T1000 (cell line): ENCODE measurements at places on chromosomes 3 and 15.

DNA sequence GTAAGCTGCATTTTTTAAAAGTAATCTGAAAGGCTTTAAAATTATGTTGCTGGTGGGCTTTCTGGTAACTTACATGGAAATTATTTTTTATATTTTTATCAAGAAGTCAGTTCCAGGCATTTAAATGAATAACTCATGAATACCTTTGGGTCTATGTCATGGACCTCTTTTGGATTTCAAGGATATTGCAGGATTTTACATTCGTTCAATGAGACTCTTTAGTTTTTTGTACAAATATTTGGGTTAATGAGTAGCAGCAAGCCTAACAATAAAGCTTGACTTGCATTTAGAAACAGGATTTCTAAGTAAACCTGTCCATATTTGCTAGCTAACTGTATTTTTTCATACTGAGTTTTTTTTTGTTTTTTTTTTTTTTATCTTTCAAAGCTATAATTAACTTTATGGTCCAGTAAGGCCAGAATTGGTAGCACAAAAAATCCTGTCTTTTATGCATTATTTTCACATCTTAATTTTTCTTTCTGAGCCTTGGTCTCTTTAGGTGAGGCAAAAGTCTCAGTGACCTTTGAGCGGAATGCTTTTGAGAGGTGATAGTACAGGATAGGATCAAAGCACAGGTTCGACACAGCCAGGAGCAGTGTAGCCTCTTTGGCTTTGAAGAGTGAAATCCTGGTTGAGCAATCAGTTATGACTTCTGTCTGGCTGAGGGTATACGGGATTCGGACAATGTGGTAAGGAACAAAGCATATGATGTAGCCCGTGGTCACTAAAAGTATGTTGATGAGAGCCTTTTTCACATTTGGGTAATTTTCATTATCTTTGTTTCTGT, 4.8 kb downstream of the GPR171 start:
- no peak for DNase-seq

DNA sequence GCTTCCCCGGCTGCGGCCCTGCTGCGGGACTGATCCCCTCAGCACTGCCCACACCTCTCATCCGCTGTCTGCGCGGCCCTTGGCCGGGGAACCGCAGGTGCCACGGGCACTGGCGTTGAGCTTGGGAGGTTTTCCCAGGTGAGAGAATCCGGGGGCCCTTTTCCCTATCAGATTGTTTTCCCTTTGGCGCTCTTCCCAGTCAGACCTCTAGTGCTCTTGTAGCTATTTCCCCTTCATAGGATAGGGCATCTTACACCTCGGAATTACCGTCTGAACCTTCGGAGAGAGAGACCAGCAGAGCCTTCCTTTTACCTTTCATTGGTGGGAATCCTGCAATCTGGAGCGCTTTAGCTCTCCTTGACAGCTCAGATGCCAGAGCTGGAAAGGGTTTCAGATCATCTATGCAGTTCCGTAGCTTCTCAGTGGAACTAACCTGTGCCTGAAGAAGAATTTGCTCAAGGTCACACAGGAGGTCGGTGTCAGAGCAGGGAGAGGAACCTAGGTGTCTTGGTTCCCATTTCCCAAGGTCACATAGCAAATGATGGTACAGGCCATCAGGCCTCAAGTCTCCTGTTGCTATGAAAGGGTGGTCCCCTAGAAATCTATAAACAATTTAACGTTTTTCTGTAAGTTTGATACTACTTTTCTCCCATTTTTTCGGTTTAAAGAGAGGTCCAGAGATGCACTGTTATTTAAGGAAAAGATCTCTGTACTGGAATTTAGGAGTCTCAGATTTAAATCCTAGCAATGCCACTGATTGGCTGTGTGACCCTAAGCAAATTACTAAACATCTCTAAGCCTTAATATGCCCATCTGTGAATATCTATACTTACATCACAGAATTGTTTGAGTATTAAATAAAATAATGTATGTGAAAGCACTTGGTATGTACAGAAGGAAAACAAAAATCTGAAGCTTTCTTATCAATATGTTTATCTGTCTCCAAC, 916 bp downstream of the IDH3A start:
- no peak for DNase-seq

- no peak for DNase-seq
Measured at GRCh38 chr3:128807186-128807830, 72.1 kb upstream of the ACAD9 start.

DNA sequence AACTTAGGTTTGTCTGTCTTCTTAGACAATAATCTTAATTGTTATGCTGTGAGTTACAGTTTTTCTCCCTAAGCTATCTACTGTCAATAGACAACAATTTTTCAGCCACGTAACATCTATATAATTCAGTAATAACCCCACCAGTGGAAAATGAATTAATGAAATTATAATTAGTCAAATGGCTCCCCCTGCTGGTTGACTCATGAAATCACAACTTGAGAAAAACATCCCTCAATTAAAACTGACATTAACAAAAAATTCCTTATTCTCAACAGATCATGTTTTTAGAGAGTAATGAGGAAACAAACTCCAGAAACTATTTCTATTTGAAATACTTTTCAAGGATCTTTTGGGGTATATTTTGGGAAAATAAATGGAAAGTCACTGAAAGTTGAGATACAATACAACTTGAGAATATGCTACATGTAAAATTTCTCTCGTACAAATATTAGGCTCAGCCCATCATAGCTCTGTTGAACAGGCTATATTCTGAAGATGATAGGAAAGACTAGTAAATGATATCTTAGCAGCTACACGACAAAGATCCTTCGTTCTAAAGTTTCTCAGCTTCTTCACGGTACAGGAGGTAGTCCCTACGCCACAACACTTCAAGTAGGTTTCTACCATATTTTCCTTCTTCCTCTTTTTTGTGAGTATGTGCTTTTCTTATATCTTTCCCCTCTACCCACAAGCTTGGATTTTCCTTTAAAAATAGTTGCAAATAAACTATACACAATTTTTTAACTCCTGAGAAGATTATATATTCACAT, 20.7 kb downstream of the PPP1R2 start:
- DNase-seq = no peak

DNA sequence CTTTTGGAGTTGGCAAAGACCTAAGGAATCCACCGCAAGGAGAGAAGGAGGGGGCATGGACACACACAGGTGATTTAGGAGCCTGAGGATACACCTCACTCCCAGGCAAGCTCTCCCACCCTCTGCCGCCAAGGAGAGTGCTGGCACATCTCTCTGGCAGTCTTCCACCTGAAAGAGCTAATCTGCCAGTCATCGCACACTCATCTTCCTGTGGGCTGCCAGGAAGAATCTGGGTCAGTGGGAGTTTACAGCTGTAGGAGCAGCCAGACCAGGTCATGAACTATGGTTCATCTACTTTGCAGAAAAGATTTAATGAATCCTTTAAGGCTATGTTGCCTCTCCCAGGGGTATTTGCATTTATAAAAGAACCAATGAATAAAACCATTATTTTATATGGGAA, 170.6 kb upstream of the TSC22D2 start:
- peak; percentile 37 for DNase-seq

- no peak for DNase-seq
Measured at GRCh38 chr3:190595179-190595795, 81.4 kb downstream of the IL1RAP start.

GRCh38 chr3:31988271-31988670, 6.7 kb downstream of the ZNF860 start:
- no peak for DNase-seq

GRCh38 chr3:55735976-55736375, 248.9 kb upstream of the WNT5A start:
- no peak for DNase-seq

DNA sequence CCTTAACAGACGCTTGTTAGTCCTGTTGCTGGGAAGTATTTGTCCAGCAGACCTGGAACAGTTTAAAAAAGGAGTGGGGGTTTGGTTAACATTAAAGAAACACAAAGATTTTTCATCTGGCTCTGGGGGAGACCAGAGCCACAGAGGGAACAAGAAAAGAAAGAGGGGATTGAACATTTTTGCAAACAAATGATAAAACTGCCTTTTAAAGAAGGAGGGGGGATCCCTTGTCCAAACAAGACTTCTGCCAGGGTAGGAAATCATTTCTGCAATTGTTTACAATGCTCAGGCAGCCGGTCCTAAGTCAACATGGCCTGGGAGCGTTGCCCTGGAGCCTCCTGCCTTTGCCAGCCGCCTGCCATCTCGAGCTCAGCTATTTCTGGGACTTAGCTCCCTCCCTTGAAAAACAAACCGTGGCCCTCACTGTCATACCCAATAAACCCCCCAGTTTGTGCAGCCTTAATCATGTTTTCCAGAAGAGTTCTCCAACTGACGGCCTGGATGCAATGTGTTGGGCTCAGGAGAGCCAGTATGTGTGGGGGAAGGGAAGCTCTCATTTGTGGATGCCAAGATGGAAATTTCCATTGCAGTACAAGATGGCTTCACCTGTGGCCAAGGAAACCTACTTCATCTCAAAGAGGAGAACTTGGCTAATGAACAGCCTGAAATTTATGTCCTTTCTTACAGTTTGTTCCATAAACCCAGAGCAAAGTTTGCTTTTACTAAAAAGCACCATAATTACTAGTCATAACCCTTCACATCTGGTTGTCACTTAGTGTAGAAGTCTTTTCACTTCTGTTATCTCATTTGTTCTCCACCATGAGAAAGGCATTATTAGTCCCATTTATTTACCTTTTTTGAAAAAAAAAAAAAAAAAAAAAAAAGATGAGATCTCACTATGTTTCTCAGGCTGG, 75.9 kb upstream of the RNU6-1 start:
- no peak for DNase-seq

DNA sequence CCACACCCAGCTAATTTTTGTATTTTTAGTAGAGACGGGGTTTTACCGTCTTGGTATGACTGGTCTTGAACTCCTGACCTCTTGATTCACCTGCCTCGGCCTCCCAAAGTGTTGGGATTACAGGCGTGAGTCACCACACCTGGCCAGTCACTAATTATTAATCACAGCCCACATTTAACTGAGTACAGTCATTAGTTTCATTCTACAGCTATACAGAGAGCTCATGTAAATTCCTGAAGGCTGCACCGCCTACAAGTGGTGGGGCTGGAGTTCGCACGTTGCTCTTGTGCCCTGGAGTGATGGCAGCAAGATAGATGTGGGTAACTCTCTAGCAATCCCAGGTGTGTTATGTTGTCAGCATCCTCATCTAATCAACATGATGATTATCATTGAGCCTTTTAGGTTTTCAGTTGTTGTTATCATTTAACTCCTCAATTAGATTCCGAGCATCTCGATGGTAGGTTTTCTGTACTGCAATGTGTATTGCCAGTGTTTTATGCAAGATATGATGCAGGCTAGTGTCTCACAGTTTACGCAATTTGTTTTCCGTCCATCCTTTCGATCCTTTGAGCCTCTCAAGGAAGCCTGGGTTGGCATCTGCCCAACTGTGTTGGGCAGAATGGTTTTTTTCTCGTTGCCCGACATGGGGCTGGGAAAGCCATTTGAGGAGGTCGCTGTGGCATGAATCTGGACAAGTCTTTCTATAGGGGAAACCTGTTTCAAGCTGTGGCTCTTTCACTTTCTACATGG, 216.3 kb downstream of the LPP start:
- DNase-seq = no peak

DNA sequence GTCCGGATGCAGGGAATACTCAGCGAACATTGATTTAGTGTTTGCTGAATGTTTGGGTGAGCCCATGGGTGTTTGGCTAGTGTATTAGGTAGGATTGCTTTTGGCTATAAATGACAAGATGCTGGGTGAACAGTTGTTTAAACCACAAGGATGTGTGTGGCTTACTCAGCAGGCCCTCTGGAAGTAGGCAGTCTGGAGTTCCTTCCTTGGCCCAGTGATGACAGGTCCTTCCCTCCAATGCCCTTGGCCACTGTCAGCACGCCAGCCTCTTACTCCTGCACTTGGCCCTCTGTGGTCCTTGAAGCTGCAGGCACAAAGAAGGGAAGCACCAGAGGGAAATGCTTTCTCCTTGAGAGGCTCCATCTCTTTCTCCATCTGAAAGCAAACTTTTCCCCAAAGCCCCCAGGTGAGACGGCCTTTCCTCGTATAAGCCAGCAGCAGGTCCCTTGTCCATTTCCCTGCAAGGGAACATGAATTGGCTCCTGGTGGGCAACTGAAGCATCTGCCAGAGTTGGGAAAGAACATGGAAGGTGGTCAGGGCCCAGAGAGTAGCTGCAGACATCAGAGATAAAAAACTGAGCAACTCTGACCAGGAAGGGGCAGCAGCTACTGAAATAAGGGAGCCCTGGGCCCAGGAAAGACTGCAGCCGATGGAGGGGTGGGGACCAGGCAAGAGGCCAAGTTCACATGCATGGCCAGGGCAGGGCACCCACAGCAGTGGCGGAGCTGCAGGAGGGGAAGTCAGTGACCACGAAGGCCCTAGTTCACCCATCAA, 105.0 kb downstream of the TPRA1 start:
- no peak for DNase-seq

- DNase-seq = no peak
Measured at GRCh38 chr3:181176601-181177000, 187.1 kb upstream of the DNAJC19 start.

GRCh38 chr3:51375136-51375535, 10.0 kb upstream of the MANF start:
- DNase-seq = no peak

DNA sequence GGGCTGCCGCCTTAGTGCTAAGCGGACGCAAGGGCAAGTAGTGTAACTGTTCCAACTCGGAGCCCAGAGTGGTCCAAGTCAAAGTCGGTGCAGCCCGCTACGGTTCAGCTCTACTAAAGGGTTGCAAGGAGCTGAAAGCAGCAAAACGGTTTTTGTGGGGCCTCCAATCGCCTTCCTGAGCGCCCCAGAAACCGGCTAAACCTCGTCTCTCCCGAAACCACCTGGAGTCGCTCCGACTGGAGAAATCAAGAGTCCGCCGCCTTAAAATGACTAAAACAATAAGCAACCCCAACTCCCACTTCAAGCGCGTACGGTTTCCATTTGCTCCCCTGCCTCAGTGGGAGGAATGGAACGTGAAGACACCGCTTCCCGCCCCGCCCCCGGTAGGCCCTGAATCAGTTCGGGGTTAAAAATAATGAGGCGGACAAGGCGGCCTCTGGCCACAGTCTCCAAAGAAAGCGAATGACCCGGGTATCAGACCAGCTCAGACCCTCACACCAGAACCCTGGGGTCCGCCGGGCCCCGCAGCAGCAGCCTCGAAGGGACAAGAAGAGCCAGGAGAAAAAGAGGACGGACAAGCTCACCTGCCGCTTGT, 401 bp downstream of the SEC11A start:
- DNase-seq = no peak

DNA sequence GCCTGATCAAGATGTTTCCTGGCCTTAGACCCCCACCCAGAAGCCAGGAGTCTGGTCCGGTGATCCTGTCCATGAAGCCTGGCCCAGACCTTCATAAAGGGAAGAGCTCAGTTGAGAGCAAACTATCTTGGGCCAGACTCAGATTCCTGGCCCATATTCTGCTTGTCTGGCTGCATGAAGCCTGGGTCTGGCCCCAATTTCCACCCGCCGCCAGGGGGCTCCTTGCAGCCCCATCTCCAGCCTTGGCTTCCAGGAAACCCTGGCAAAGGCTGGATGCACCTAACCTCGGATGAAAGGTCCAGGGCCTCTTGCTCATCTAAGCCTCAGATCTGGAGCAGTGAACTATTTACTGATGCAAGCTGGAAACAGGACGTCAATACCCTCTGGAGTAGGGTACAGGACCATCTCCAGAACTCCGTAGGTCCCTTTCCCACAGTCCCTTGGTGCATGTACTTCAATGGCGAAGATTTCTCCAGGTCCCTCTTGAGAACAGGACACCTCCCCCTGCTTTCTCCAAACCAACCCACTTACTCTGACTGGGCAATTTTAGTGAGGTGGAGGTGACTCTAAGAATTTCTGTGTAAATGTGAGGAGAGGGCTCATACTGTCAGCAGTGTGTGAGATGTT, 5.6 kb downstream of the FOXL2 start:
- no peak for DNase-seq
